Panc1 (cell line): ENCODE measurements at places on chromosomes 5 and 9. TPM values are rescaled to one million over a fixed set of nuclear protein-coding genes. Genes with fewer than 3 reads are reported as not detected.

CTXN3 gene
- not detected for total RNA-seq

PCYOX1L gene
- total RNA-seq = 7.0 TPM

CA9 gene
- total RNA-seq = 0.31 TPM

SLC45A2 gene
- not detected for total RNA-seq

CDO1 gene
- total RNA-seq = not detected

DENND1A gene
- total RNA-seq = 19.7 TPM

PCDHA12 gene
- total RNA-seq = 10.0 TPM
